ENCODE measurements at places on chromosomes 12 and 14.

- no peak for DNase-seq
Measured at GRCh38 chr12:111407377-111408115, 1.8 kb downstream of the SH2B3 start.

- no peak for DNase-seq
Measured at GRCh38 chr14:73142216-73142615, 5.9 kb downstream of the PSEN1 start.

- DNase-seq = no peak
Measured at GRCh38 chr14:35400648-35401421, 3.7 kb downstream of the NFKBIA start.

DNA sequence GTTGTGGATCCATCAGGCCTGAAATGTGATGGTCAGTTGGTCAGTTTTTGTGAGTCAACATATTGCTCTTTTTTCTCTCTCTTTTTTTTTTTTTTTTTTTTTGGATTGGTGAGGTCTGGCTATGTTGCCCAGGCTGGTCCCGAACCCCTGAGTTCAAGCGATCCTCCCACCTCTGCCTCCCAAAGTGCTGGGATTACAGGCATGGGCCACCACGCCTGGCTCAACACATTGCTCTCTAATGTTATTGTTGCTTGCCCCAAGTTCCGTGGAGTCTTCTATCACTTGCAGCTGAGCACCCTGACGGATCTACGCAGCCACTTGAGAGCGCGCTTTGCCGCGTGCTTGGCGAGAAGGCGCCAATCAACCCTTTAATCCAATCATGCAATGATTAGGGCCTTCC lies 69.5 kb upstream of the DIO3 start:
- no peak for DNase-seq

DNA sequence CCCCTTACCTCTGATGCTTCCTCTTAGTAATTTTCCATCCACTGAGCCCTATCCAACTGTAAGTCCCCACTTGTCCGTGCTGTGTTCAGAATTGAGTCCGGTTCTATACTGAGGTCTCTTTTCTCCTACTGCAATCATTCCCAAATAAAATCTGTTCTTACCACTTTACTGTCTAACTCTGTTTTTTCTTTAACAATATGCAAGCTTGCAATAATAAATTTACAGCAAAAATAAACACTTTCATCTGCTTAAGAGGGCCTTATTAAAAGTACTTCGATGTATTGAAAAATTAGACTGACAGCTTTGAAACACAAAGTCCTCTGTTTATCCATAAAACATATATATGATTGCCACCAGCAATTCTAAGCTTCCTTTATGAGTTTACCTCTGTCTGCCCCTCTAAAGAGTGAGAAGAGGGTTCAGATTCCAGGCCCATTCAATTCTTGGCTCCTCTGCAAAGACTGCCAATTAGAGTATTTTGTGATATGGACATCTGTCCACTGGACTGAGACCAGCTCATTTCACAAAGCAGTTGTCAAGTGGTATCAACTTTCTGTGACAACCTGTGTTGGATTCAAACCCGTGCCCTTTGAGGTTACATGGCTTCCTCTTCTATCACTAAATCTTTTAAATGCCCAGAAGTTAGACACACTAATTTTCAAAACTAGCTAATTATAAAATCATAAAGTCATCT lies 39.9 kb upstream of the G2E3 start:
- DNase-seq = no peak

DNA sequence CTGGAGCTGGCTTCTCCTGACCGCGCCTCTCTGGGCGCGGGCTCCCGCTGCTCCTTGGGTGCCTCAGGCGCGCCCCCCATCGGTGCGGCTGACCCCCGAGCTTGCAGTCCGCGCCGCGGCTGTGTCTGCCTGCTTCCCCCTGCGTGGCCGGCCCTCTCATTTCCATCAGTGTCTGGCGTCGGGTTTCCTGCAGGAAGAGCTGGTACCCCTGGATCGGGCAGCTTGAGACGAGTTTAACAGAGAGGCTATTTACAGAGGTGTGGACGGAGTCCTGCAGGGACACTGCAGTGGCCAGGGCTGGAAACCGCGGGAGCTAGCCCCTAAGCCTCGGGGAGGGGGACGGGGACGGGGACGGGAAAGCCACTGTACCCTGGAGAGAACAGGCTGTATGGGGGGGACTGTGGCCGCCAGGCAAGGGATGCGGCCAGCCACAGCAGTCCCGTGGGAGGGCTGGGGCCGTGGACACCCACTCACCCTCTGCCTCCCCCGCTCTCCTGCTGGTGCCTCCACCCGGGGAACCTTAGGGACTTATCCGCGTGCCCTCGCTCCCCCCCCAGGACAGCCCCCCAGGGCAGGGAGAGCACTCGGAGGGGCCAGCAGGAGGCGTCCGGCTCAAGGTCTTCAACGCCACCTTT lies 3.7 kb upstream of the CACNA2D4 start:
- no peak for DNase-seq

- DNase-seq = no peak
Measured at GRCh38 chr14:73225496-73225895, 11.8 kb upstream of the PAPLN start.

DNA sequence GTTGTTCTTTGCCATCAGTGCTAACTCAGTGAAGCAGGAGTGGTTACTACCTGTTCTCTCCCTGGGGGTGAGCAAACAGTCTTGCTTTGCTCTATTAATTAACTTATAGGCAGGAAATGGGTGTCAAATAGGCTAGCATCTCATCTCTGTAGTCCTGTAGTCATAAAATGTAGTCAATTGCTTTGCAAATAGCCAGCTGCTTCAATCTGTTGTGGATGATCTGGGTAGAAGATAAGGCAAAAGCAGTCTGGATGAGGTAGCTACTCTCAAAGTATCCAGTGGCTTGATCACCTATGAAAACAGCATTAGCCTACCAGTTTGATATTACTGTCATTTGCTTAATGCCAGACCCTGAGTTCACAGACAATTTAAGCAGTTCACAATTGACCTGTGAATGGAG lies 369.0 kb upstream of the TMTC1 start:
- no peak for DNase-seq

All from cerebellar nuclear complex (tissue), 1 donor.